ENCODE measurements at places on chromosomes 1 and 21. TPM values are rescaled to one million over a fixed set of nuclear protein-coding genes. Genes with fewer than 3 reads are reported as not detected.

DNA sequence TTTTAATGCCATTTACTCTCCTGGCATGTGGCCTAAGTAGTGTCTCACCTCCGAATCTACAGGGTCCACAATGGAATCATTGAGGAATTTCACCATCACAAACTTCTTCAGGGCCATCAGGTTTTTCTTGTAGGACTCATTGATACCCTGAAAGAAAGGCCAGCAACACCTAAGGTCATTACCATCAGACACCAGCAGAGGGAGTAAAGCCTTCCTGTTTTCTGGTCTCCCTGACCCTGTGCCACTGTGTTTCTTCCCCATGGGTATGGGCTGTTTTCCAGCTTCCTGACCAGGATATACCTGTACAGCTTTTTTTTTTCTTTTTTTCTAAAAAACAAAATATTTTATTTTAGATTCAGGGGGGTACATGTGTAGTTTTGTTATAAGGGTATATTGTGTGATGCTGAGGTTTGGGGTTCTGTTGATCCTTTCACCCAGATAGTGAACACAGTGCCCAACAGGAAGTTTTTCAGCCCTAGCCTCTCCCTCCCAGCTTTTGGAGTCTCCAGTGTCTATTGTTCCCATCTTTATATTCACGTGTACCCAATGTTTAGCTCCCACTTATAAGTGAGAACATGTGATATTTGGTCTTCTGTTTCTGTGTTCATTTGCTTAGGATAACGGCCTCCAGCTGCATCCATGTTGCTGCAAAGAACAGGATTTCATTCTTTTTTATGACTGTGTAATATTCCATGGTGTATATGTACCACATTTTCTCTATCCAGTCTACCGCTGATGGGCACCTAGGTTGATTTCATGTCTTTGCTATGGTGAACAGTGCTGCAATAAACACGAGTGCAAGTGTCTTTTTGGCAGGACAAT is 18.3 kb downstream of the PPT1 start:
- no peak overlapping the region for H3K4me3 ChIP-seq
- no peaks in the 10 kb centered on the region for H3K27me3 ChIP-seq
- DNase-seq, result no peak
- H3K36me3 ChIP-seq, result peaks cover 17% of the 10 kb centered on the region
- H3K27ac ChIP-seq, result peak overlapping the region; percentile 84

- H3K27me3 ChIP-seq, result no peaks in the 10 kb centered on the region
- DNase-seq, result no peak
- H3K4me1 ChIP-seq, result no peaks in the 10 kb centered on the region
- no peaks in the 10 kb centered on the region for H3K36me3 ChIP-seq
- no peak overlapping the region for H3K27ac ChIP-seq
- H3K4me3 ChIP-seq, result no peak overlapping the region
Observed at GRCh38 chr1:4045397-4046010, 145.4 kb upstream of the C1orf174 start.

- peaks cover 18% of the 10 kb centered on the region for H3K36me3 ChIP-seq
- no peak overlapping the region for H3K27ac ChIP-seq
- H3K4me3 ChIP-seq, result no peak overlapping the region
- no peaks in the 10 kb centered on the region for H3K27me3 ChIP-seq
- peaks cover 37% of the 10 kb centered on the region for H3K4me1 ChIP-seq
Observed at GRCh38 chr1:225824533-225824941, 14.6 kb downstream of the EPHX1 start.

DNA sequence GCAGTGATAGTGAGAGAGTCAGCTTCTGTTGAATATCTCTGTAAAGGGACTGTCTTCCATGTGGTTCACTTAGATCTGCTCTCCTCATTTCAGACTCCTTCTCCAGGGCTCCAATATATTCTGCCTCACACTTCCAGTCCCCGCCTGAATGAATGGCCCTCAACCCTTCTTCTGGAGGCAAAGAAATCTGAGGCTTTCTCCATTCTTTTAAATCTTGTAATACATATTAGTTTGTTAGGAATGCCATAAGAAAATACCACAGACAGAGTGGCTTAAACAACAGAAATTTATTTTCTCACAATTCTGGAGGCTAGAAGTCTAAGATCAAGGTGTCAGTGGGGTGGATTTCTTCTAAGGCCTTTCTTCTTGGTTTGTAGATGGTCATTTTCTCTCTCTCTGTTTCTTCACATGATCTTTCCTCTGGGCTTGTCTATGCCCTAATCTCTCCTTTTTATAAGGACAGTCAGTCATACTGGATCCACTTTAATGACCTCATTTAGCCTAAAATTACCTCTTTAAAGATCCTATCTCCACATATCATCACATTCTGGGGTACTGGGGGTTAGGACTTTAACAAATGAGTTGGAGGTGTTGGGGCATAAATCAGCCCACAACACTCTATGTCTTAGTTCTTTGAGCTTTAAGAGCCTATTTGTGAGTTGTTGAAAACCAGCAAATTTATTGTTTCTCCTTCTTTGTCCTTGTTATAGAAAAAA is 128.5 kb upstream of the KCNK2 start:
- no peaks in the 10 kb centered on the region for H3K27me3 ChIP-seq
- H3K4me1 ChIP-seq, result no peaks in the 10 kb centered on the region
- no peaks in the 10 kb centered on the region for H3K36me3 ChIP-seq
- no peak overlapping the region for H3K27ac ChIP-seq
- H3K4me3 ChIP-seq, result no peak overlapping the region
- DNase-seq, result no peak

DNA sequence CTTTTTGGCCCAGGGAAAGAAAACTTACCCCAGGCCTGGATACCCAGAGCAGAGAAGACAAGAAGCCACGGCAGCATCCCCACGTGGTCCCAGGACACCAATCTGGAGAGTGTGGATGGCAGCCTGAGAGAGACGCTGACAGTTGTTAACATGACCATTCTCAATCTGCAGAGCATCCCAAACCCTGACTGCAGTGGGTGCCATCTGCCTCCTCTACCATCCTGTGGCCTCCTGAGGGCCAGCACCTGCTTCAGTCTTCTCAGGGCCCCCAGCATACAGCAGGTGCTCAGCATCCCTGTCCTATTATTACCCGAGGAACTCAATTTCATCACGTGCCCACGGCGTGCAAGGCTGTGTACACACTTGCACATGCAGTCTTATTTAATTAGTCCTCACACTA is 785 bp downstream of the PGLYRP4 start:
- no peaks in the 10 kb centered on the region for H3K4me1 ChIP-seq
- H3K27me3 ChIP-seq, result peaks cover 4% of the 10 kb centered on the region
- H3K36me3 ChIP-seq, result no peaks in the 10 kb centered on the region
- H3K4me3 ChIP-seq, result no peak overlapping the region
- DNase-seq, result peak; percentile 87
- H3K27ac ChIP-seq, result no peak overlapping the region

- H3K36me3 ChIP-seq, result no peaks in the 10 kb centered on the region
- H3K4me3 ChIP-seq, result no peak overlapping the region
- no peaks in the 10 kb centered on the region for H3K27me3 ChIP-seq
- H3K4me1 ChIP-seq, result no peaks in the 10 kb centered on the region
- H3K27ac ChIP-seq, result no peak overlapping the region
Observed at GRCh38 chr21:40254540-40255465, 387.6 kb downstream of the PCP4 start.

DNA sequence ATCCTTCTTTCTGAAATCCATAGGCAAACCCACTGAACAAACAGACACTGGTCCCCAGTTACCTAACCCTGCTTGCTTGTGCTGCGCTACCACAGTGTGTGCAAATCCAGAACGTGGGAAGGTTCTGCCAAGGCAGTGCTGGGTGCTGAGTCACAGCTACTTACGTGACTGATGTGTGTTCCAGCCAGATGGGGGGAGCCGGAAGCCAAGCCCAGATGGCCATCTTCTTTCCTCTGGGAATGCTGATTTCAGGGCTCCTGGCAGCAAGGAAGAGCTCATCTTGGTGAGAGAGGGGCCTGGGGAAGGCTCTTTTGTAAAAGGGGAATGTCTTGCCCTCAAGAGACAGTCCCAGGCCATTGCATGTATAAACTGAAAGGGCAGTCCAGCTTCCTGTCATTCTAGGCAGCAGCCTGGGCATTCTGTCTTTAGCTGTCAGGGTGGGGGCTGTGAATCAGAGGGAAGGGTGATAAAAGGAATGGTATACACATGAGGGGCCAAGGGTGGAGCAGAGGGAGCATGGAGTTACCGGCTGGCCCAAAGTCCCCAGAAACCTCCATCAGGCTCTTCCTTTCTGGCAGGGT is 54.1 kb downstream of the CD46 start:
- H3K27me3 ChIP-seq, result no peaks in the 10 kb centered on the region
- DNase-seq, result peak; percentile 94
- H3K4me1 ChIP-seq, result peaks cover 82% of the 10 kb centered on the region
- no peak overlapping the region for H3K4me3 ChIP-seq

DNA sequence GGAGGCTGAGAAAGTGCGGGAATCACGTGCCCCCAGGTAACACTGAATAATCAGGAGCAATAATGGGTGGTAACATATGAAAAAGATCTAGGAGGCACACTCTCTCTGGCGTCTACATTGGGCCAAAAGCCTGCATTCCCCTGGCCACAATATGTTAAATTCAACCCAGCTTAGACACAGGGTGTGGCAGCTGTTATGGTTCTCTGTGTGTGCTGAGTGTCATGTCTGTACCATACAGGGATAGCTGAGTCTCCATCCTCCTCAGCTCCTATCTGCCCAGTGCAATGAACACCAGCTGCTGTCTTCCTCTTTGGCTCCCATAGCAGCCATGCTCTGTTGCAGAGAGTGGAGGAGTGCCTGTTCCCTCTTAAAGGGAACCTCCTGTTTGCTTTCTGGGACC is 14.3 kb downstream of the S100A11 start:
- H3K4me1 ChIP-seq, result no peaks in the 10 kb centered on the region
- DNase-seq, result no peak
- no peaks in the 10 kb centered on the region for H3K27me3 ChIP-seq
- H3K27ac ChIP-seq, result no peak overlapping the region
- H3K4me3 ChIP-seq, result no peak overlapping the region

DNA sequence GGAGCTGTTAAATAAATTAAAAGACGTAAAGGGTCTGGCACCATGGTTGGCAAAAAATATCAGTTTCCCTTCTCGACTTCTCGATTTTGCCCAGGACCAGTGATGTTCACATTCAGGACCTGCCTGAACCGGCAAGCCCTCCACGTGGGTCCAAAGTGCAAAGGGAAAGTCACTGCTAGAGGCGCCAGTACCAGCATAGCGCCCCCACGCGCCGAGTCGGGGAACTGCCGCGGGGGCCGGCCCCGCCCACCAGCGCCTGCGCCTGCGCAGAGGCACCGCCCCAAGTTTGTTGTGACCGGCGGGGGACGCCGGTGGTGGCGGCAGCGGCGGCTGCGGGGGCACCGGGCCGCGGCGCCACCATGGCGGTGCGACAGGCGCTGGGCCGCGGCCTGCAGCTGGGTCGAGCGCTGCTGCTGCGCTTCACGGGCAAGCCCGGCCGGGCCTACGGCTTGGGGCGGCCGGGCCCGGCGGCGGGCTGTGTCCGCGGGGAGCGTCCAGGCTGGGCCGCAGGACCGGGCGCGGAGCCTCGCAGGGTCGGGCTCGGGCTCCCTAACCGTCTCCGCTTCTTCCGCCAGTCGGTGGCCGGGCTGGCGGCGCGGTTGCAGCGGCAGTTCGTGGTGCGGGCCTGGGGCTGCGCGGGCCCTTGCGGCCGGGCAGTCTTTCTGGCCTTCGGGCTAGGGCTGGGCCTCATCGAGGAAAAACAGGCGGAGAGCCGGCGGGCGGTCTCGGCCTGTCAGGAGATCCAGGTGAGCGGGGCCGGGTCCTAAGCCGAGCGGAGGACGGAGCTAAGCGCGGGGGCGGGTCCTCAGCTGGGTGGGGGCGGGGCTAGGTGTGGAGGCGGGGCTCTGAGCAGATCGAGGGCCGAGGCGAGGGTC is at the start of gene PINK1:
TSS of gene PINK1 (plus strand) at position 269 of the 875 bp plus-strand sequence. CDS start at position 360, 91 bp downstream.
- H3K36me3 ChIP-seq, result peaks cover 22% of the 10 kb centered on the region
- DNase-seq, result peak; percentile 96
- H3K27me3 ChIP-seq, result peaks cover 4% of the 10 kb centered on the region
- H3K27ac ChIP-seq, result peak within 1 kb of the TSS; percentile 96

- no peak overlapping the region for H3K4me3 ChIP-seq
- DNase-seq, result no peak
Observed at GRCh38 chr1:44999232-44999631, 11.9 kb downstream of the HECTD3 start.

DNA sequence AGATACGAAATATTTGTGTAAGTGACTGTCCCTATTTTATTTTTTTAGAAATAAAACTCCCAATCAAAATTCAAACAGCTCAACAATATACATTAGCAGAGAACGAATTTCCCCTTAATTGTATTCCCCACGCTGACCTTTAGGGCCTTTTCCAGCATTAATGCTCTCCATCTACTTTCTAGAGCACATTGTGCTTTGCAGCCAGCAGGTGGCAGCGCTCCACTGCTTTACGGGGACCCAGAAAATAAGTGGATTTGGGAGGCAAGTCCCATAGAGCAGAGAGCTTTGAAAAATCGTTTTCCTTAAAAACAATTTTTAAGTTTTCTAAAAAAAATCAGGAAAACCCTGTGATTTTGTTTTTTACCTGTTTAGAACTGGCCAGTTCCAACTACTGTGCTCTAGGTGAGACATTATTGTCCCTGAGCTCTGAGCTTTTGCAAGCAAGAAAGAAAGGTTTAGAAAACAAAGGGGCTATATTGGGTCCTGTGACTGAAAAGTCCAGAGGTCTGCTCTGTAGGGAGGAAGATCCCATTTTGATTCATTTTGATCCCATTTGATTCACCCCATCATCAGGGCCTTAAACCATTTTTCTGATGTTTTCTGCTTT is 144.4 kb upstream of the ZNF644 start:
- no peak overlapping the region for H3K27ac ChIP-seq
- no peak overlapping the region for H3K4me3 ChIP-seq
- DNase-seq, result peak; percentile 81

GRCh38 chr1:39500862-39501389 is 9.5 kb downstream of the BMP8A start:
- DNase-seq, result no peak
- H3K4me1 ChIP-seq, result peaks cover 27% of the 10 kb centered on the region
- H3K27ac ChIP-seq, result no peak overlapping the region
- no peaks in the 10 kb centered on the region for H3K36me3 ChIP-seq
- no peaks in the 10 kb centered on the region for H3K27me3 ChIP-seq

GRCh38 chr1:213874789-213875188 is 113.0 kb upstream of the PROX1 start:
- H3K4me1 ChIP-seq, result no peaks in the 10 kb centered on the region
- H3K27ac ChIP-seq, result no peak overlapping the region
- DNase-seq, result no peak

The C1QA gene
- total RNA-seq, result 184 TPM

The HHIPL2 gene
- total RNA-seq, result not detected

The CEP104 gene
- 83.0 TPM for total RNA-seq

The FLG2 gene
- not detected for total RNA-seq

The DDR2 gene
- 182 TPM for total RNA-seq

The PROK1 gene
- total RNA-seq, result not detected

The GSTM5 gene
- total RNA-seq, result 7.6 TPM

Data from esophagus muscularis mucosa (tissue), 4 donors.